Renal pelvis (tissue), 12 donors: ENCODE measurements at places on chromosomes 6 and 20.
A peak's percentile ranks its signal among the peaks of the same experiment; 100 is the strongest.

DNA sequence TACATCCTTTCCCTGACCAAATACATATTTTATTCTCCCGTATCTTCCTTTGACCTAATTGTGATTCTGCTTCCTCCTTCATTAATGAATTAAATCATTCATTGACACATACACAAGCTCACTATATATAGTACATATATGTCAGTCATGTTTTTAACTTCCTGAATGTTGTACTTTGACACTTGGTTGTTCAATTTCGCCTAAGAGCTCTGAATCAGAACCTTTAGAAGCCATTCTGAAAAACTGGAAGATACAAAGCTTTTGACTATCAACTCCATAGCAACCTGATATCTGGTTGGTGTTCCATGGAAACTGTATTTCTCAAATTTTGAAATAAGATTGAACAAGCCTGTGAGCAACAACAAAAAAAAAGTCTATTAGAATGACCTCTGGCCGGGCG is 27.3 kb upstream of the HFE start:
- no peak for DNase-seq

- DNase-seq, result peak; percentile 23
These were observed 2.4 kb upstream of the DBNDD2 start for GRCh38 chr20:45405571-45406259.

- DNase-seq, result no peak
These were observed 109.5 kb downstream of the TRIM27 start for GRCh38 chr6:28814032-28814976.

GRCh38 chr20:8645326-8645725 is 423.6 kb upstream of the PLCB4 start:
- no peak for DNase-seq

DNA sequence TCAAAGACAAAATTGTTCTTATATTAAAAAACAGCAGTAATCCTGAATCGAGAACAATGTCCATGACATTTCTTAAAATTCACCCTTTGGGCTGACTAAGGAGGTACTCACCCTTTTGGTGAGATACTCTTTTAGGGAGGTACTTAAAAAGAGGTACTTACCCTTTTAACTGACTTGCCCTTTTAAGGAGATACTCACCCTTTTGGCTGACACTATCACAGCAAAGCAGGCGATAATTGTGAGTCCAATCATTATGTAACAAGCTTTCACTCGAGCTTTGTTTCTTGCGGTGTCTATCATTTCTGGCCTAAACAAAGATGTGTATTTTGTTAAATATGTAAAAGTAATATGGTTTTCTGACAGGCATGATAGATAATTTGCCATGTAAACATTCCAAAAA is 3.7 kb downstream of the FAM162B start:
- DNase-seq, result no peak

DNA sequence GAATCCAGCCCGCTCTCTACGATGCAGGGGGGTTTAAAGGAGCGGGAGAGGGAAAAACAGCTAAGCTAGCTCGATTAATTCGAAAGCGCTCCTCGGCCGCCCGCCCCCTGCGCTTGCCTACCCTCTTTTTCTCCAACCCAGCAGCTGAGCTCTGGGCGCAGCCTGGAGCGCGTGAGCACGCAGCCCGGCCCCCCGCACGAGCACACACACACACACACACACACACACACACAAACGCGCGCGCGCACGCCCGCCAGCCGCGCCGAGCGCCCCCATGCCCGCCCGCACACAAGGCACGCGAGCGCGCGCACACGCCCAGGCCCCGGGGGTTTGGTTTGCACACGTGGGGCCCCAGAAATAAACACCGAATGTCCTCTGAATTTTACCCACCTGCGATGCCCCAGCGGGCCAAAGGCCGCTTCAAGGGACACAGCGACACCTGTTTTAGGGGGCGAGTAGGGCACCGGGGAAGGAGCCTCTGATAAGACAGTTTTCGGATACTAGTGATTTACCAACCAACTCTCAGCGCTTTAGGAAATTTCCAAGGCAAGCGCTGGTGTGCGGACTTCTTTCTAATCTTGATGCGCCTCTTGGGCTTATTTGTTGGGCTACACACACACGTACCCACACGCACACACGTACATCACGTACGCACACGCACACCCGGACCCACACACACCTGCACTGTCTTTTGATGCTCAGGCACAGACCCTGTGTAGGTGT is 802 bp upstream of the NRN1 start:
- no peak for DNase-seq

- DNase-seq, result no peak
These were observed 16.4 kb upstream of the MAP3K4 start for GRCh38 chr6:160975162-160975561.

- no peak for DNase-seq
These were observed 46.9 kb downstream of the DLGAP4 start for GRCh38 chr20:36352843-36353553.

DNA sequence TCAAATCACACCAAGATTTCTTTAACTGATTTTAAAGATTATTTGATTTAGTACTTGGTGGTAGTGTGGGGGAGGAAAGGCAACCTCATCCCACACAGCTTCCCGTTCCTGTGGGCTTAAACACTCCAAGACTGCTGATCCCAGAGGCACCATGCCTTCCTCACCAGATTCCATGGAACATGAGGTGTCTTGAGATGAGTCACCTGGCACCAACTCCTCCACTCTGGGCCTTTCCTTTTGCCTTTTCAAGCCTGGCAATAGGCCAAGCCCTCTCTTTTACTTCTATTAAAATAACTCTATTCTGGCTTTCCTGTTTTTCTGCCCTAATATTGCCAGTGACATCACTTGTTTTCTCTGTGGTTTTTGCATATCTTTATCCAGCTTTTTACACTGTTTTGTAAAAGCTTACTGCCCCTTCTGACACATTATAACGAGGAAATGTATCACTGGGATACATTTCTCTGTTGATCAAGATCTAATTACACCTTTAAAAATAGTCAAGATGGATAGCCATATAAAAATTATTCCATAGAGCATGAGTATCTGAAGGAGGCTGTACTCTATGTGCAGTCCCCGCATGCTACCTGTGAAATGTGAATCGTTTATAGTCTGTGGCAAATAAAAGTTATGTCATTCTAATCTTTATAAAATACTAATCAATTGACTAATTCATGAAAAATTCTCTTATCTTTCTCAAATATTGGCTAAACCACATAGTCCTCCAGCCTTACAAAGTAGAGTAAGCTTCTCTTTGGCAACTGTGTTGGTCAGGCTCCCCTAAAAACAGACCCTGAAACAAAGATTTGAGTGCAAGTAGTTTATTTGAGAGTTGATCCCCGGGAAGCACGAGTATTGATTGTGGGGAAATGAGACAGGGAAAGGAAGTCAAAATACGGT is 257.8 kb upstream of the KCNQ5 start:
- DNase-seq, result no peak

DNA sequence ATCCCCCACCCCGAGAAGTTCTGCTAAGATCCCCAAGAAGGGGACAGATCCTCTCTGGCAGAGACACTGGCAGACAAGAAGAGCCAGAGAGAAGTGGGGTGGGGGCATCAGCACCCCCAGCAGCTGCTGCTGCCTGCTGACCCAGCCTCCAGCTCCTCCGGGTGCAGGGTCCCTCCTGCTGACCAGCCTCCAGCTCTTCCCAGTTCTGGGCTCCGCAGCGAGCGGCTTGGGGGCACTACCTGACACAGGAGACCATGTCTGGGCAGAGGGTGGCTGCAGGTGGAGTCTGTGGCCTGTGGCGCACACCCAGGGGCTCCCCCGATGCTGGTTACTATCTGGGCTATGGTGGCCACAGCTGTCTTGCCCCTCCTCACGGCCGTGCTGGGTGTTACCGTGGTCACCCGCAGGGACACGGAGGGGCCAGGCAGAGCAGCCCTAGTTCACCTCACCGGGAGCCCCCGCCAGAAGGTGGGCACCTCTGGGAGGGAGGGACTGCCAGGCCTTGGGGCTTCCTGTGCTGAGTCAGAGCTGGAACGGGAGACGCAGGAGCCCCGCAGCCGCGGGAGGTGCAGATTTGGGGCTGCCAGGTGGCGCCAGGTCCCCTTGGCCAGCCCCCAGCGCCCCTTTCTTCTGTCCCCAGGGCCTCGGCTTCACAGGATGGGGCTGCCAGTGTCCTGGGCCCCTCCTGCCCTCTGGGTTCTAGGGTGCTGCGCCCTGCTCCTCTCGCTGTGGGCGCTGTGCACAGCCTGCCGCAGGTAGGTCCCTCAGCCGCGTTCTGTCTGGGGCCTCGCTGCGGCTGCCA is 630 bp downstream of the LIME1 start:
- no peak for DNase-seq

- no peak for DNase-seq
These were observed 142.1 kb upstream of the SHLD1 start for GRCh38 chr20:5608104-5608441.

GRCh38 chr6:51768087-51768486 is 319.3 kb downstream of the PKHD1 start:
- no peak for DNase-seq

DNA sequence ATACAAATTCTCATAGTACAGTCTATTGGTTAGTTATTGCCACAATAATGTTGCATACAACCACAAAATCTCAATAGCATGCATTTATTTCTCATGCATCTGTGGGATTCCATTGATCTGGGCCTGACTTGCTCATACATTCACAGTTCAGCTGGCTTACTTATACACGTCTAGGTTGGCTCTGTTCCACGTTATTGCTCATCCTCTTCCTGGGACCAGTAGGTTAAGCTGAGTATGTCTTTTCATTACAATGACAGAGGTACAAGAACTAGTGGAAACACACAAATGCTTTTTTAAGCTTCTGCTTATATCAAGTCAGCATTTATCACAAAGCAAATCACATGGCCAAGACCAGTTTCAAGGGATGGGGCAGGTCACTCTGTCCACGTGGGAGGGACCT is 485.3 kb upstream of the BTBD3 start:
- no peak for DNase-seq

DNA sequence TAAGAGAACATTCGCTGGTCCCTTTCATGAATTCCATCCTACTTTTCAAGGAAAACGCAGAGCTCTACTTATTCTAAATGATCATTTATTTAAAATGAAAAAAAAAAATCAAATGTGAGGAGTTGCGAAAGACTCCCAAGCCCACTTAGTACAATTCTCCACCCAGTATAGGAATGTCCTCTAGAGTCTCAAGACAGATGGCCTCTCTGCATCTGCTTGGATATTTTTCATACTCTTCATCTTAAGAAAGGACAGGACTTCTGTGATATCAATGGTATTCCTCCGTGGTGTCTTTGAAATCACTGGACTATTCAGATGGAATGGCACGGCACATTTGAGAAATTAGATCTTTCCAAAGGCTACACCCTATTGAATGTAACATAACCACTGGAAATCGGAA is 107.1 kb downstream of the PTPRK start:
- no peak for DNase-seq

- peak; percentile 84 for DNase-seq
These were observed 9.0 kb downstream of the MOCS3 start for GRCh38 chr20:50967586-50967985.
